ENCODE measurements at places on chromosomes 16 and 17.

DNA sequence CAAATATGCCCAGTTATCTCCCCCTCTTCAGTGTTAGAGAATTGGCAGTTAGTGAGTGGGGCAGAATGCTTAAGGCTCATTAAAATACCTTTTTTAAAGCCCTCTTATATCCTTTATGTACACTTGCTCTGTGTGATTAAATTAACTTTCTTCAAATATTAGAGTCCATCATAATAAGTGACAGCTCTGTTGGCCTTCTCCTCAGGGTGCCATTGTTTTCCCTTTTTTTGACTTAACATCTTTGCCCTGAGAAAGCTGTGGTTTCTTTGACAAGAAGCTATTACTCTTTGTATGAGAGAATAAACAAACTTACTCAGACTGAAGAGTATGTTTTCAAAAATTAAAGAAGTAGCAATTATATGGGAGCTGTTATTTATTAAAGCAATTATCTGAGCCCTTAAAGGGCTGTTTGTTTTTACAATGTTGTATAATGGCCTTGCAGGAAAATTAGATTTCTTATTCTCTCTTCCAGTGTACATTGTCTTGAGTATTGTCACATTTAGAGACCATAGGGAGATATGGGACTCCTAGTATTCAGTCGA is 13.4 kb downstream of the RBBP6 start:
- no peak for DNase-seq

DNA sequence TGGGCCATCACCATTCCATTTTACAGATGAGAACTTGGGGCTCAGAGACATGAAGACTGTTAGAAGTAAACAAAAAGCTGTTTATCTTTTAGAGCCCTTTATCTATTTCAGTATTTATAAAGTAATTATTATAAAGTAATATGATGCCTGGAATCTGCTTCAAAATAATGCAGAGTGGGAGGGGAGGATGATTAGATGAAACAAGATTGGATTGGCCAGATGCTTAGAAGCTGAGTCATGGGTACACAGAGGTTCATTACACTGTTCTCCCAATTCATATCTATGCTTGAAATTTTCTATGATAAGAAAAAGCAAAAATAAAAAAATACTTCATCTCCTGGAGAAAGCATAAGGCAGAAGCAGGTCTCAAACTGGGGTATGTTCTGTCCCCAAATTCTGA is 29.4 kb downstream of the TOM1L2 start:
- DNase-seq = peak; percentile 56

GRCh38 chr16:23424292-23424958 is 28.6 kb downstream of the COG7 start:
- no peak for DNase-seq

DNA sequence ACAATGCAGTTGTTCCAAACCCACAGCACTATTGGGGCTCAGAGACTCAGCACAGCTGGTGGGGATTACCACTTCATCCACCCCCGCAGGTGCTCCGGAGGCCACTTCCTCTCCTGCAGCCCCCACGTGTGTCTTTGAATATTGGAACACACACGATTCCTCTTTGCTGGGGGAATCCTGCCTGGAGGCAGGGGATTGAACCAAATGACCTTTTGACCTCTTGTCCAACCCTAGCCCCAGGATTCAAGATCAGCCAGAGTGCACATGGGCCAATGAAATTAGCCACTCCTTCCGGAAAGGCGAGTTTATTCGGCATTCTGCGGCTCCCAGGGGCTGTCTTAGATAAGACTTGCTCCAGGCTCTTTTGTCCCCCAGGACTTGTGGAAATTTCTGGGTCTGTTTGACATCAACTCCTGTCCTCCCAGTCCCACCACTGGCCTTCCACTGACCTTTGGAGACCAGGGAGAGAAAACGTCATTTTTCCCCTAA is 350.2 kb downstream of the FOXL1 start:
- no peak for DNase-seq

DNA sequence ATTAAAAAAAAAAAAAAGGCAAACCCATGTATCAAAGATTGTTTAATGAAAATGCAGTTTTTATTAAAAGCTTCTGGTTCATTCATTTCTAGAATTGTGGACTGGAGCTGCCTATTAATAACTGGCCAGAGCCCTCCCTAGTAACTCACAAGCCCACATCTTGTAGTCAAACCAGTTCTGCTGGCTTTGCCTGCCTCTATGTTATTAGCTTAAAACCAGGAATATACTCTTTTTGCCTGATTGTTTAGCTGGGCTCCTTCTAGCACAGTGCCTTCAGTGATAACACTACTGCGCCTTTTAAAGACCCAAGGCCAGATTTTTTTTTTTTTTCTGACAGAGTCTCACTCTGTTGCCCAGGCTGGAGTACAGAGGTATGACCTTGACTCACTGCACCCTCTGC is 26.0 kb downstream of the TAC4 start:
- DNase-seq = no peak

GRCh38 chr16:78789561-78789960 is 690.1 kb downstream of the WWOX start:
- no peak for DNase-seq

DNA sequence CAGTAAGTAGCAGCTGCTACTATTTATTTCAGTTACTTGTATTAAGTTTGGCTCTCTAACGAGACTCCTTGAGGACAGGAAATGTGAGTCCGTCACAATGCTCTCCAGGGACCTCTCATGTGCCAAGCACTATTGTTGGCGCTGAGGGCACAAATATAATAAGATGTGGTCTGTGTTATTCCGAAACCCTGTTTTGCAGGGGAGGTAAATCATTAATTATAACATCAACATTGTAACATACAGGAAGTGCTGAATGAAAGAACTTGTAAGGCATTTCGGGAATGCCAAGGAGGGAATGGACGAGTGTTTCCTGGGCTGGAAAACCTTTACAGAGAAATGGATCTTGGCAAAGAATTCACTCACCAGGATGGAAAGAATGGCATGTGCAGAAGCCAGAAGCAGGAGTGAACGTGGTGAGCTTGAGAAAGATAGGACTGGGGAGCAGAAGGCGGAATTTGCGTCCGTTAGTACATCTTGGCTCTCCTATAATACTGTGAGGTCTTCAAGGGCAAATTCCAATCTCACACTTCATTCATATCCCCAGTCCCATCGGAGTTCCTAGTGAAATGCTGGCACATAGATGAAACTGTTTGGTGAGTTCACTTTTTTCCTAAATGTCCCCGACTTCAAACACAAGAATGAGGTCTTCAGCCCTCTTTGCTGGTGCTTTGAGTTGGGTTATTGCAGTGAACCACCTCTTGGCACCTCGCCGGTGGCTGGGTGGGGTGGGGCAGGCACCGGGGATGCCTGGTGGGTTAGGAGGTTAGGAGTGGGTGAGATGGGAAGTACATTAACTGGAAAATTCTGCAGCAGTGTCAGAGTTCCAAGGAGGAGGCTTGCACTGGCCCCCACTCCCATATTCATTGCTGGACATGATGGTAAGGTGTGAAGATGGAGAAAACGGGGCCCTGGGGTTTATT is 11.5 kb downstream of the TAC4 start:
- no peak for DNase-seq

DNA sequence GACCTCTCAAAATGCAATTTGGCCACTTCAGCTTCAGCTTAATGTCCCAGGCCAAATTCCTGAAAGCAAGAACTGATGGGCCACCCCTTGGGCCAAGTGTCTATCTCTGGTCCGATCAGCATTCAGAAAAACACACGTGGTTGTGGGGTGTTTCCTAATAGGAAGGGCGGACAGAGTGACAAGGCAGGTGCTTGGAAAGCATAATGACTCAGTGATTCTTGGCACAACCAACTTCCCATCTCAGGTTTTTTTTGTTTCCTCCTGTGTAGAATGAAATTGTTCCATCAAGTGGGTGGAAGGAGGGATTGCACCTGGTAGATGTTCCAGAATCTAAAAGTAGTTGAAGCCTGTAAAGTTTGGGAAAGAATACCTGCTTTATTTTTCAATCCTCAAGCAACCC is 155.6 kb downstream of the HS3ST2 start:
- no peak for DNase-seq

DNA sequence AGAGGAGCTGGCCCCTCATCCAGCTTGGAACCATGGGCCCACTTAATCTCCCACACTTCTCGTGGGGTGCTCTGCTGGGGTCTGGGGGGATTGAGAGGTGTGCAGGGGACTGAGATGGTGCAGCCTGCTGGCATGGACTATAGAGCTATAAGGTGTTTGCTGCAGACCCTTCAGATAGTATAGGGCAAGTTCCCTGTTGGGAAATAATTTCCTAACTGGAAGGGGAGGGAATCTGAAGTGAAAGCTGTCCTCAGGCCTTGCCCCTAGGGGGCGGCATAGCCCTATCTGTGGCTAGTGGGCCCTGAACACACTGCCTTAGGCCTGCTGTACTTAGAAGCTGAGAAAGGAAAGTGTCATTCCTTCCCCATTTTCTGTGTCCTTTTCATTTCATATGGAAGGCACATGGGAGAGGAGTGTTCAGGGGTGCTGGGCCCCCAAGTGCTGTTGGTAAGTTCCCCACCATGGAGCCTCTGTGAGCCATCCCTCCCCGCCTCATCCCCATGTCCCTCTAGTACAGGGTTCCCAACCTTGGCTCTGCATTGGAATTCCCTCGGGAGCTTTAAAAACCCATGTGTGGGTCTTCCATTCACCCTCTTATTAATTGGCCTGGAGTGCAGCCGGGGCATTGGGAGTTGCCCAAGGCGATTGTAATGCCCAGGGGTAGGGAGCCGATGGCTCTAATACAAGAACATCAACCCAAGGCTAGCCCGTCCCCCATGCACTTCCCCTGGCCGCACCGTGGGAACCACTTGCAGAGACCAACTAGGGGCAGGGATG is 19.7 kb downstream of the GOSR2 start:
- peak; percentile 88 for DNase-seq

DNA sequence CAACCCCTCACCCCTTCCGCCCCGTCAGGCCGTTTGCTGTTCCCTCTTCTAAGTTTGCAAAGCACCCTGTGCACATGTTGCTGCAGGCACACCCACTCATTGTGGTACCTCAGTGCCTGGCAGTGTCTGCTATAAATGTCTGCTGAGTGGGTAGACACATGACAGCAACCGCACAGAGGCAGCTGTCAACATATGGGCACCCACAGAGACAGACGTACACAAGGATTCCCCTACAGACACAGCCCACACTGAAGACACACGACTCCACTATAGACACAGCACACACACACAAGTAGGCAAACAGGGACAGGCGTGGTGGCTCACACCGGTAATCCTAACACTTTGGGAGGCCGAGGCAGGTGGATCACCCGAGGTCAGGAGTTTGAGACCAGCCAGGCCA is 17.8 kb upstream of the CRK start:
- DNase-seq = no peak
